AG04450 (cell line): ENCODE measurements at places on chromosomes 16 and 17. TPM values are rescaled to one million over a fixed set of nuclear protein-coding genes. Genes with fewer than 3 reads are reported as not detected.

Gene ZMYND15
- 0.14 and 0.17 TPM in 2 replicates for polyA plus RNA-seq

DNA sequence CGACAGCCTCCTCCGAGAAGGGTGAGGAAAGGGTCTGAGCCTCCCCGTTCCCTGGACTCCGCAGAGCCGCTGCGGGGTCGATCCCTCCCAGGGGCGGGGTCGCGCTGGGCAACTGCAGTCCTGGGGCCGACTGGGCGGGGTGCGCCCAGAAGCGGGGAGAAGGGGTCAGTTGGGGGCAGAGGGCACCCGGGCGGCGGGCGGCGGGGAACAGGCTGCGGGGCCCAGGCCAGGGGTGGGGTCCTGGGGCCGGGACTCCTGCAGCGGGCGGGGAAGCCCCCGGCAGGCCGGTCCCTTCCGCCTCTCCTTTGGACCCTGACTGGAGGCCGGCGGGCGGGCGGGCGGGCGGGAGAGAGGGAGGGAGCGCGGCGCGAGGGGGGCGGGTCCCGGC, 352 bp downstream of the GGNBP2 start:
- DNase-seq: no peak

DNA sequence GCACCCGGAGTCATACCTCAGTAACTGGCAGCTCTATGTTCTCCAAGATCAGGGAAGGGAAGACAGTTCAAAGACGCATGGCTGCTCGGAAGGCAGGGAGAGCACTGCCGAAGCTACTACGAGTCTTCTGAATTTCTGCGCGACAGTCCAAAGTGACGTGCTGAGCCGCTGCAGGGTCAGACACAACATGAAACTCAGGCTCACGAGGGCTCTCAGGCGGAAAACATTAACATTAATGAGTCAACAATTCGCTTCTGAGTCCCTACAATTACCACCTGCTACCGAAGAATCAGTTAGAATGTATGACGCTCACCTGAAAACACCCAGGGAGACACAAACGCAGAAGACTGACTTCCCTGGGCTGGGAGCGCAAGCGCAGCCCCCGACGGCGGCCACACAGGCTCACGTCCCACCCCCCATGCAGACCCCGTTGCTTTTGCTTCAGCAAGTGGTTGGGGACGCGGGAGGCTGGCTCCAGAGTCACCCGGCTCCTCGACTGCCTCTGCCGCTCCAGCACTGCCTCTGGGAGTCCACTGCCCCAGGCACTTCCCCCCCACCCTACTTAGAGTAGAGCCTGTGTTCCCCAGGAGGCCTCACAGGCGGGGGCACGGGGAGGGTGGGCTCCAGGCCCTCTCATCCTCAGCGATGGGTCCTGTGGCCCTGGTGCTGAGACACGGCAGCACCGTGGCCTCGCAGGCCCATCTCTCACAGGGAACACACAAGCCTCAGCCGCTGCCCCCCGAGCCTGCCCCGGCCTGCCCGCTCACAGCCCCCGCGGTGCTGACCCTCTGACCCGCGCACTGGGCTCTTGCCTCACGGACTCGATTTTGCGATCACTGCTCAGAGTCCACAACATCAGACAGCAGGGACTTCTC, 38.9 kb downstream of the LMF1 start:
- no peak for DNase-seq

GRCh38 chr17:71084219-71084618, 914.9 kb downstream of the KCNJ2 start:
- DNase-seq: no peak

DNA sequence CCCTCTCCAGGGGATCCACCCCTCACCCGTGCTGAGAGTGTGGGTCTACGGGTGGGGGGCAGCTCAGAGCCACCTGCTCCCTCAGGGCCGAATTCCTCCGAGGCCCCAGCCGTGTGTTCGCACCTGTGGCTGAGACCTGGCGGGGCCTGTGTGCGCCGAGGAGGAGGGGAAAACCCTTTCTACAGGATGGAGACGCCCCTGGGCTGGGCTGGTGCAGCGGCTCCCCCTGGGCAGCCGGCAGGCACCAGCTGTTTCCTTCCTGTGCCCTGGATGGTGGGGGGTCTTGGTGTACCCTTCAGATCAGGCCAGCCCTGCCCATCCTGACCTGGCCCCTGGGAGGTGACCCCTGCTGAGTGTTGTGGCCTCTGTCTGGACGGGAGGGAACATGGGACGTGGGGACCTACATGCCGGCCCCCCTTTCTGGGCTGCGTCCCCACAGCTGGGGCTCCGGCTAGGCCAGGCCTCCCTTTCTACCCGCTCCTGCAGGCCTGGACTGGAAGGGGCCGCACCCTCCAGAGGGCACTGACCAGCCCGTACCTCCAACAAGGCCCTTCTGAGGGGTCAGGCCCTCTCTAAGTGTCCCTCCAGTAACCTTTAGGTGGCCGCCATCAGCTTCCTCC, 28.3 kb upstream of the PABPN1L start:
- no peak for DNase-seq

DNA sequence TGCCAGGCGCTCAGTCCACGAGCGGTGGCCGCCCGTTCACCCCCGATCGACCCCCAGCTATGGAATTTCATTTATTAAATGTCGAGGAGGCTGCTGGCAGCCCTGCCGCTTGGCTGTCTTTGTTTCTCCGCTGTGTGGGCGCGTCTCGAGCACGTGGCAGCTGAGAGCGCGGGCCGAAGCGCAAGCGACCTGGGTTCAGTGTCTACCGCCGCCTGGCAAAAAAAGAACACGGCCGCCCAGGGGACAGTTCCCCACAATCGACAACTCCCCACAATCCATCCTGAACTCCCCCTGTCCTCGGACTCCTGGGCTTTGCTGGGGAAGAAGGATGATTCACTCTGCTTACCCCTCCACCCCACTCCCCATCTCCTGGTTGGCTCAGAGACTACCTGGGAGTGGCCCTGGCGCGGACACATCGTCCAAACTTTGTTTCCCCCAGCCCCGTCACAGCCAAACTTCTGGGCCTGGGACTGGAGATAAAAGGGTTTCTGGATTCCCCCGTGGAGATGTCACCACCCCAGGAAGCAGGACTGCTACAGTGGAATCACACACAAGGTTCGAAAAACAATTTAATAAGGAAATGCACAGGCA, 1.7 kb upstream of the ANKRD13B start:
- DNase-seq: no peak

- no peak for DNase-seq
Measured at GRCh38 chr17:66423056-66423955, 120.9 kb downstream of the PRKCA start.

DNA sequence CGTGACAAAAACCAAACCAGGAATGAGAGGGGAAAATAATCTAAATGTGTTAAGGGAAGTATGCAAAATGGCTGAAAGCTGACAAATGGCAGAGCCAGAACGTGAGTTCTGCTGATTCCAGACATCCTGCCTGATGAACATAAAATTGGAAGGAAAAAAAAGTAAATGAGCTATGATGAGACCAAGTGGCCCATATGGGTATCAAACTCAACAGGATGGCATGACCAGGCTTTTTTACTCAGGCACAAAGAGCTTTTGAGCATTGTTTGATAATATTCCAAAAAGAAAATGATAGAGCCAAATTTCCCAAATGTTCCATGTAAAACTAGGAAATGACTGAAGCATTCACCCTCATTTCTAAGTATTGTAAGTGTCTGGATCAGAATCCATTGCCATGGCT, 449.2 kb downstream of the CDH13 start:
- no peak for DNase-seq

GRCh38 chr17:74361230-74362068, at the start of gene BTBD17:
Gene BTBD17 (minus strand): TSS chr17:74361868. CDS start chr17:74361819, 49 bp downstream.
- DNase-seq: no peak

- no peak for DNase-seq
Measured at GRCh38 chr16:28187595-28188004, 24.2 kb downstream of the XPO6 start.

DNA sequence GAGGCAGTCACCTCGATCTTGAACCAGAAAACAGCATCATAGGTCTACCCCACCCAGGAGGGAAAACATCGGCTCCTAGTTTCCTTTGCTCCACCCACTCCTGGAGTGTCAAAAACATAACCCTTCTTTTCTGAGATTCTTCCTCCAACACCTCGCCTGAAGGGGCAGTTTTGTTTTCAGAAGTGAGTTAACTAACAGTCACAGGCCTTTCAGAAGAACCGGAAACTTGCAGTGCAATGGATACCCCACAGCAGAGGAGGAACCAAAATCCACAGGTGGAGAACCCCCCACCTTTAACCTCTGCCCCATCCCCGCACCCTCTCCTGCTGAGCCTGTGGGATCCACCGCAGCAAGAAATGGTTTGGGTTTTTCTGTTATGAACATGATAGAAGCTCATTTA, 7.8 kb upstream of the TEX2 start:
- DNase-seq: no peak

DNA sequence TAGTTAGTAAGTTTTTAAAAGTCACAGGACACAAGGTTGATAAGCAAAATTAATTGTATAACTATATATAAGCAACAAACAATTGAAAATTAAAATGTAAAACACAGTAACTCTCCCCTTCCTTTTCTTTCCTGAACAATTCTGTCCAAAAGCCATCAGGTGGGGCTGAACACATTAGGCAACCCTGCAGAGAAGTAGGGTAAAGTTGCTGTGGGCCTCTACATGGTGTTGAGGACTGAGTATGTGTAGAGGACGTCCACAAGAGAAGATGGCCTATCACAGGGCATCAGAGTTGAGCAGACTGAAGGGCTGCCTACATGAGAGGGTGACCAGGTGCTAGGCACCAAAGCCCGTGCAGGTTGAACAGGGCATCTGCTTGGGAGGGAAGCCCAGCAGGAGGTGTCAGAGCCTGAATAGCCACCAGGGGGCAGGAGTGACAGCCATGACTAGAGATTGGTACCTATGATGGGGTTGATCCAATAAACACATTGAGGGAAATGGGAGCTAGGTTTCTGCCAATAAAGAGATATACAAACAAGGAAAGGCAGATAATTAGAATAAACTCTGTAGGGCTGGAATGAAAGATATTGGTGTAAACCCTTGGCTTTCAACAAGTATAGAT, 415.1 kb downstream of the NPIPA8 start:
- DNase-seq: no peak

DNA sequence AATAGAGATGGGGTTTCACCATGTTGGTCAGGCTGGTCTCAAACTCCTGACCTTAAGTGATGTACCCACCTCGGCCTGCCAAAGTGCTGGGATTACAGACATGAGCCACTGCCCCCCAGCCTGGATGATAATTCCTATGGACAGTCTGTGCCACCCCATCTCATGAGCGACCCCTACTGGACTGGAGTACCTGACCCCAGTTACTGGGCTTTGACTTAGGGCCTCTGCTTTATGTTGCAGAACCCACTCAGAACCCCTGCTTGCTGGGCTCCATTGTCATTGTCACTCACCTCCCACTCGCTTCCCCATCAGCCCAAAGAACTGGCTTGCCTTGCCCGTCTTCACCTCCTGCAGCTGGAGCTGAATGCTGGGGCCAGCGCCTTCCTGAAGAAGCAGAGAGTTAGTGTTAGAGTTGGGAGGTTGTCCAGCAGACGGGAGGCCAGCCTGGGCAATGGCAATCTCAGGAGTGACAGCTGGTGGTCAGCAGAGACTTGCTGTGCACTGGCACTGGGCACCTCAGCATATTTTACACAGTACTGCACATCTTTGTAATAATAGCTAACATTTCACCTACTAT, 4.0 kb downstream of the TAC4 start:
- DNase-seq: no peak

DNA sequence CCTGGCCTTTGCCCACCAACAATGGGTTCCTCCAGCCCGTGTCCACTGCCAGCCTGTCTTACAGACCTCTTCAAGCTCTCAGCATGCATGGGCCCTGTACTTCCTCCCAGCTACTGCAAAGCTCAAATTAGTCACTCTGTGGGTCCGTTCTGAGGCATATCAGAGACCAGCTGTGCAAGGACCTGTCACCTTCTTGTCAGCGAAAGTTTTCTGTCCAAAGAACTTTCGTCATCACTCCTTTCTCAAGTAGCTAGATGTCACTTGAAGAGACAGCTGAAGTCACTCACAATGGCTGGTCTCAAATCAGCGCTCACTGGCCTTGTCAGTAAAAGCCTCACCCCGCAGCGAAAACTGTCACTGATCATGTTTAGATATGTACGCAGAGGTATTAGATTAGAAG, 91.4 kb upstream of the DYNLRB2 start:
- DNase-seq: no peak

DNA sequence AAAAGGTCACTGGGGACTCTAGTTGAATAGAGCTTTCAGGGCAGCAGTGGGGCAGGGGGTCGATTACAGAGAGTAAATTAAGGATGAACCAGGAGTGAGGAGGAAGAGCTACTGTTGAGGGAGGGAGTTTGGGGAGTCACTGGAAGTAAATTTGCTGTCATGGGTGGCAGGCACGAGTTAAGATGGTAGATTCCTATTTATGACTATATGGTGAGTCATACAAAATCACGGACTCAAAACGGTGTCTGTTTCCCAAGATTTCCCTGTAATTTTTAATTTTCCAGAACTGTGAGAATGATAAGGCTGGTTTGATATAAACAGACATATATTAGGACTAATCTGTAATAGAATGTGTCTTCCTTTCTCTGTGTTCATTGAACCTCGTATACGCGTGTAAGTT, 287.6 kb upstream of the GOT2 start:
- no peak for DNase-seq

DNA sequence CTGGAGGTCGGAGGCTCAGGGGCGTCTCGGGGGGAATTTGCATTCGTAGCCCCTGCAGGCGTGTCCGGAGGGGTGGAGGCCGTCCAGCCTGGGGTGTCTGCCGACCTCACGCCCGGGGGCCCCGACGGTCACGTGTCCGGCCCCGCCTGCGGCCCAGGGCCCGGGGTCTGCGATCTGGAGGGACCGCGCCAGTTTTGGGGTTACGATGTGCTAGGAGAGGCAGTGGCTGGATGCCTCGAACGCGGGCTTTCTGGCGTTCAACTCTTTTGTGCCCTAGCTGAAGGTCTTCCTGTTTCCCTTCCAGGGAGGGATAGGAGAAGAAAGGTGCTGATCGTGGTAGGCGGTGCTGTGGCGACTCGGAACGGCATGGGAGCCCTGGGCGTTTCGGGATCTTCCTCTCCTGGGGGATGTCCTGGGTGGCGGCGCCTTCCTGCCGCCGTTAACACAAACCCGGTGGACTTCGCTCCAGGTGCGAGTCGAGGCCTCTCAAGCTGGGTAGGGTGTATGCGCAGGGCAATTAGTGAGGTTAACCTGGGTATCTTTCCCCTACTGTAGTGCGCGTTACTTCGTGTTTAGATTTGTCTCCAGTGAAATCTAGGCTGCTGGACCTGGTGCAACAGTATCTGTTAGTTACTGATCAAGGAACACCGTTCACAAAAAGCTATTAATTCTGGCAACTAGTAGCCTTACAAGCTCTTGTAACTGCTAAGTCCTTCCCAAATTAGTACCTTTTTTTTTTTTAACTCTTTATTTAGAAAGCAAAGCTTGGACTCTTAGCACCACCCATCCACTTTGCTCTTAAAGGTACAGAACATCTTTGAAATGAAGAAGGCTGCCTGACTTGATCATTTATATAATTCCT, 1.3 kb downstream of the AKAP1 start:
- no peak for DNase-seq

GRCh38 chr16:55101026-55101425, 170.4 kb downstream of the IRX5 start:
- no peak for DNase-seq

GRCh38 chr16:56312556-56312955, 112.8 kb downstream of the AMFR start:
- DNase-seq: no peak
